ENCODE measurements at places on chromosomes 7 and 10.

- no peak for DNase-seq
These were observed 158.0 kb upstream of the KLF6 start for GRCh38 chr10:3942937-3943489.

GRCh38 chr10:7193369-7193768, 217.5 kb downstream of the SFMBT2 start:
- DNase-seq, result peak; percentile 33

GRCh38 chr10:132550366-132551092, 12.9 kb downstream of the INPP5A start:
- DNase-seq, result no peak

GRCh38 chr7:25173184-25173583, 48.1 kb upstream of the CYCS start:
- no peak for DNase-seq

DNA sequence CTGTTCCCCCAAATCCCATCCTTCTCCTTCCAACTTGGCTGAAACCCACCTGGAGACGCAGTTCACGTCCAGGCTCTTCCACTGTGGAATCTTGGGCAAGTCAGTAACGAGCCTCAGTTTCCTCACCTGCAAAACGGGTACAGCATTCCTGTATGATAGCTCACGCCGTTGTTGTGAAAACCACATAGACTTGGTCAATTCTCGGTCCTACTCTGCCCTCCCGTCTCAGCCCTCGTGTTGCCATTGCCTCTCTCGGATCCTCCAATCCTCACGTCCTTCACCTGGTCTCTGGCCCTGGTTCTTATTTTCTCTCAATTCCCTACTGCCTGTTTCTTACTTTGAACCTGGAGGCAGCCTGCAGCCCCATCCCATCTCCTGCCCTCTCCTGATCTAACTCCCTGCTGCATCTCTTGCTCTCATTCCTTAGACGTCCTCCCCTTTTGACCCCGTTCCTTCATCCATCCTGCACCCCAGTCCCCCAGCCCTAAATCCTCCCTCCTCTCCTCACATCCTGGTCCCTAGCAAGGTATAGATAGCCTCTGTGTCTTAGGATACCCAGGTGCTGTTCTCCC, 2.0 kb upstream of the MUC12 start:
- DNase-seq, result no peak

- DNase-seq, result no peak
These were observed 108.9 kb upstream of the SP8 start for GRCh38 chr7:20895563-20895962.

DNA sequence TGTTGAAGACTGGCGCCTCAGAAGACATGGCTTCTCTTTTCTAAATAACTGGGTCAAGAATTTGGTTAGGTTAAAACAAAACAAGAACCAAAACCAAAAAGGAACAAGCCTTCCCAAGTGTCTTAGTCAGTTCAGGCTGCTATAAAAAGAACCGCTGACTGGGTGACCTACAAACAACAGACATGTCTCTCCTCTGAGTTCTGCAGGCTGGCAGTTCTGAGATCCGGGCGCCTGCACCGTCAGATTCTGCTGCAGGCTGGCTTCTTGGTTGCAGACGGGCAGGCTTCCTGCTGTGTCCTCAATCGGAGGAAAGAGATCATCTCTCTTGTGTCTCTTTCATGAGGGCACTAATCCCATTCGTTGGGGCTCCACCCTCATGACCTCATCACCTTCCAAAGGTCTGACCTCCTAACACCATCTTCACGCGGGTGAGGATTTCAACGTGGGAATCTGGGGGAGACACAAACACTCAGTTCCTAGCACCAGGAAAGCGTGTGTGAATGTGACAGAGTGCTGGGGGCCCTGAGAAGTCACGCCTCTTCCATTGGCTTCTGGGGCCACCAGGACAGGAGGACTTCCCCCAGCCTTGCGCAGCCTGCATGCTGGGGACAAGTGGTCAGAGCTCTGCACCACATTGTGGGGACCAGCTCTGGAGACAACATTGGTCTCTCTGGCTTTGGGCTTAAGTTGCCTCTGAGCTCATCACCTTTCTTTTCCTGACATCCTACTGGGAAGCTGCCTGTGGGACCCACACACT, 63.1 kb downstream of the ASB13 start:
- no peak for DNase-seq

DNA sequence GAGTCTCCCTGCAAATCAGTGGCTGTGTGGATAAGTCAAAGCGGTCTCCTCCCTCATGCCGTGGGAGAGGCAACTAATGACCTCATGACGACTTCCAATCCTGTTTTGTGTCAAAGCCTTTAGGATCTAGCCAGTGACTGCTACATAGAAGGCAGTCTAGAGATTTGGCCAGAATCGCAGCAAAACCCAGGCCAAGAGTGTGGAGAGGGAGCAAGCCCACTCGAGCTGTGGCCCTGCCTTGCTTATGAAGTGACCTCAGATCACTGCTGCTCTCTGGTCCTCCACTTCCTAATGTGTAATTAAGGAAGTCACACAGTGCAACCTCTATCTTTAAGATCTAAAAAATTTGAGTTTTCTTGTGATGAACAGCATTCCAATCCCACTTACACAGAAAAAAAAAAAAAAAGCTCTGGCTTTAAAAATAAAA, 296.7 kb upstream of the KLF6 start:
- DNase-seq, result no peak

DNA sequence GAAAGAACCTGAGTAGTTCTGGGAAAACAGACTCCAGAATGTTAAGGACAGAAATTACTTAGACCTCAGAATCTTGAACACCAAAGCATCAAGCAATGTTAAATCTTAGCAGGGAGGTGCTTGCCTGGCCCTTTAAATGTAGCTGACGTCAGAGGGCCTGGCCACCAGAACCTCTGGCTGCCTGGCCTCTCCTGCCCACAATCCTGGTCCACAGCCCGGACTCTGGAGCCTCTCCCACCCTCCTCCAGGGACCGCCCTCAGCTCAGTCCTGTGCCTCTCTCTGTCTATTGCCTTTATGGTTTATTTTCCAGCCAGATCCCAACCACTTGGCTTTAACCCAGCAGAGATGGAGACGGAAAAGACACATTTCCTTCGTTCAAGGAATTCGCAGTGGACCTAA, 42.2 kb upstream of the EGR2 start:
- DNase-seq, result no peak

GRCh38 chr7:158488181-158488971, 99.2 kb downstream of the PTPRN2 start:
- no peak for DNase-seq

- no peak for DNase-seq
These were observed 27.8 kb downstream of the SLC26A5 start for GRCh38 chr7:103418241-103418640.

Data from activated naive CD4-positive, alpha-beta T cell treated with anti-CD3 and anti-CD28 coated beads, Interleukin-2, amount 50 U/mL, for 16 hours (primary cell).